ENCODE measurements at places on chromosomes 6 and 20.

DNA sequence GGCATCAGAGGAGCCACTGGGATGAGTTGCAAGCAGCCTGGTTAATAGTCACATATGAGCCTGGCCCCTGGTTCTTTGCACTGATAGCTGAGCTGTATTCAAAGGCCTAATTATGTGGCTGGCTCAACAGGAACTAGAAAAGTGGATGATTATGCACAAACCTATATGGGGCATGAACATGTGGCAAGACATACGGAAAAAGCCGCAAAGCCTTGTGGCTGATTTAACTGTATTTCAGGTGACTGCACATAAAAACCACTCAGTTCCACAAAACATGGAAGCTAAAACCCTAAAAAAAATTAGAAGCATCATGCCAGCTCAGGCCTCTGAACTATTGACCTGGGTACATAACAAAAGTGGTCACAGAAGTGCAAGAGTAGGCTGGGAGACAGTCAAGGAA is 13.0 kb upstream of the MUC22 start:
- no peak for DNase-seq

GRCh38 chr6:107801173-107801886 is 22.8 kb downstream of the SCML4 start:
- no peak for DNase-seq

DNA sequence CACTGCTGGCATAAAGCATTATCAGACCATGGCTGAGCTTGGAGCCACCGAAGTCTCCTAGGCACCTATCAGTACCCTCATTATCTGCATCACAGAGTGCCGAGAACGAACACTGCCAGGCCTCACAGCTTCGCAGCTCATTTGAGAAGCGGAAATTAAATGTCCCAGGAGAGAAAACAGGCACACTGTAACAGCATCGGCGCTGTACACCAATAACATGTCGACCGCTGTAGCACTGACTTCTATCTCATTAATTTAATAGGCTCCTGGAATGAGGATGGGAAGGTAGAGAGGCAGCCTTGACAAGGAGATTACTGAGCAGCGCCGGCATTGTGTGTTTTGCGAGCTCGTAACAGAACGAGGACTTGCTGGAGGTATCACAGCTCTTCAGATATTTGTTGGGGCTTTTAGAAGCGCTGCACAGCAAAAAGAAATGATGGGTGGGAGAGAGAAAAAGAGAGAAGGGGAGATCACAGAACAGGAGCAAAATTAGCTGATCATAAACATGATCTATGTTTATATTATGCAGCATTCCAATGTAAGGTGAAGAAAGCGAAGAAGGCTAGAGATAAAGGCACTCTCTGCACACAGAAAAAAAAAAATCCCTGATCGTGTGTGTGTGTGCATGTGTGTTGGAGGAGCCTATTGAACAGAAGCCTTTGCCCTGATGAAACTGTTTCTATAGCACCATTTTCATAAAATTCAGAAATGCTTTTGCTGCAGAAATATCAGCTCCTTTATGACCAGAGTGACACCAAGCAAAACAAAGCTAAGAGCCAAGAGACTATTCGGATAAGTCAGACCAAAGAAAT is 29.2 kb downstream of the ID4 start:
- no peak for DNase-seq

- DNase-seq: no peak
These were observed 11.1 kb downstream of the MAP1LC3A start for GRCh38 chr20:34569598-34569997.

GRCh38 chr20:37296371-37296770 is 6.9 kb downstream of the MANBAL start:
- DNase-seq: no peak

Measured in SHP77 (cell line).